ENCODE measurements at places on chromosomes 6 and 20.

GRCh38 chr6:259901-260508, 32.3 kb upstream of the DUSP22 start:
- DNase-seq = no peak

GRCh38 chr6:28531479-28532128, 5.9 kb downstream of the GPX5 start:
- no peak for DNase-seq

- DNase-seq = peak; percentile 65
These were observed 670.7 kb downstream of the UTRN start for GRCh38 chr6:144955859-144956258.

- DNase-seq = no peak
These were observed 154.0 kb downstream of the TSHZ2 start for GRCh38 chr20:53126185-53126584.

GRCh38 chr6:51062166-51062722, 243.6 kb downstream of the TFAP2B start:
- DNase-seq = no peak

GRCh38 chr20:35284267-35284991, at the start of gene EIF6:
EIF6 (minus strand) TSS chr20:35284772; CDS start chr20:35284487, 285 bp downstream.
- peak; percentile 81 for DNase-seq

DNA sequence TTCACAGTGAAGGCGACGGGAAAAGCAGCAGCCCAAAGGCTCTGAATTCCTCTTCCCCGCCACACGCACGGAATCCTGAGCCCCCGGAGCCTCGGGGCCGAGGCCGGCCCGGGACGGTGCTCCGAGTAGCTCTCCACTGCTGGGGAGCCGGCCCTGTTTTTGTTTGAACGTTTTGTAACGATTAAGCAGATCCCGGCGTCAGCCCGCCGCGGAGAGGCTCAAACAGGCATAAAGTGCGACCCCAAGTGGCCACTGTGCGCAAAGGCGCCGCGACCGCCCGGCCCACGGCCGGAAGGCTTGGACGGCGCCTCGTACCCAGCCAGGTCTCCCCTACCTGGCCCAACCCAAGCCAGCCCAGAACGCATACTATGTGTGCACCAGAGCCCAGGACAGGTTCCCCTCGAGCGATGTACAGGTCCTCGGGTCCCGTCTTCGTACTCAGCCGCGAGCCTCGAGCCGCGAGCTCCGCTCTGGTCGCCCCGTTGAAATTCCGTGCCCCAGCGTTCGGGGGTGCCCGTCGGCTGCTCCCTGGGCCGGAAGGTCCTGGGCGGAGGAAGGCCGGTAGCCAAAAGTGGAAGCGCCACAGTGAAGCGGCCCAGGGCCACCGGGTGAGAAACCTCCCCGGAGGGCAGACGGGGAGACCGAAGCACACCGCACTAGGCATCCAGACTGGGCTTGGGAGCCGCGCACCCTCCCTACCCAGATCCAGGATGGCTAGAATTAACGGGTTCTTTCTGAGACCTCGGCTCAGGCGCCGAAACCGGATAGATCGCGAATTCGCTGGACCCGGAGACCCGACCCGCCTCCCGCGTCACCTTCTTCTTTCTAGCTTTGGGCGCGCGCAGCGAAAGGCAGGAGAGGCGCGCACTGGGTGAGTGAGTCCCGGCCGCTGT, 1.2 kb upstream of the MAFB start:
- peak; percentile 87 for DNase-seq

GRCh38 chr6:105593805-105594671, 191.2 kb upstream of the PREP start:
- DNase-seq = no peak

GRCh38 chr6:11621119-11621518, 83.6 kb downstream of the TMEM170B start:
- DNase-seq = no peak

GRCh38 chr6:78565997-78566396, 301.4 kb upstream of the IRAK1BP1 start:
- no peak for DNase-seq

DNA sequence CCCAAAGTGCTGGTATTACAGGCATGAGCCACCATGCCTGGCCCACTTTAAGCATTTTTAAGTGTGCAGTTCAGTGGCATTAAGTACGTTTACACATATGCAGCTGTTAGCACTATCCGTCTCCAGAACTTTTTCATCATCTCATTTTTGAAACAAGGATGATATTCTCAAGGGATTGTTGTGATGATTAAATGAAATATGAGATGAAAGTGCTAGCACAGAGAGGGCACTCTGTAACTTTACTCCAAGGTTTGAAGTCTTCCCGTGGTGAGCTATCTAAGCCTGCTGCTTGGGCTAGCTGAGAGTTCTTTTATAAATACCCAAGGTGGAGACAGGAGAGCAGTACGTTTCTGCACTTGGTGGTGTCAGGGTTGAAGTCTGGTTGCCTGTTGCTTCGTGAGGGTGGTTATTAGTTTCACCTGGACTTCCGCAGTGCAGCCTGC, 6.6 kb downstream of the TM9SF4 start:
- DNase-seq = no peak
